ENCODE measurements at places on chromosomes 5 and 9. TPM values are rescaled to one million over a fixed set of nuclear protein-coding genes. Genes with fewer than 3 reads are reported as not detected.
A peak's percentile ranks its signal among the peaks of the same experiment; 100 is the strongest.

DNA sequence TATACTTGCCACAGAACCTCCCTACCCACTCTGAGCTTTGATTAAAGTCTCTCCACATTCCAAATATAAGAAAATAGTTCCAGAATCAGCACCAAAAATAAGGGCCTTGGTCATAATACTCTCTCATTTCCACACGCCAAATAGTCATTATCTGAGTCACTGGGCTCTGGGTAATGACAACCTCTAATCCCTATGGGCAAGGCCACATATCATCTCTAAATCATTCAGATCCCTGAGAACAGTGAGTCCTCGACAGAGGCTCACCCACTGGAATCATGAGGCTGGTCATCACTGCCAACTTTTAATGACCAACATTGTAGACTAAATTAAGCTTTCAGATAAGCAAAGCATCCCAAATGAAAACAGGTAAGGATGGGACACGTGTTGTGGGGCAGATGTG is 28.1 kb downstream of the FAM114A2 start:
- no peak for DNase-seq

GRCh38 chr5:135441919-135442318 is 5.2 kb downstream of the DCANP1 start:
- DNase-seq = no peak

Gene C1QTNF3
- total RNA-seq = 38.4 TPM

GRCh38 chr9:82404881-82405280 is 416.3 kb downstream of the SPATA31D1 start:
- no peak for DNase-seq

Gene PRR16
- total RNA-seq = 3.6 TPM

GRCh38 chr5:112752335-112752734 is 14.7 kb downstream of the APC start:
- no peak for DNase-seq

- DNase-seq = no peak
These were observed 106.7 kb downstream of the NXNL2 start for GRCh38 chr9:88641456-88642240.

DNA sequence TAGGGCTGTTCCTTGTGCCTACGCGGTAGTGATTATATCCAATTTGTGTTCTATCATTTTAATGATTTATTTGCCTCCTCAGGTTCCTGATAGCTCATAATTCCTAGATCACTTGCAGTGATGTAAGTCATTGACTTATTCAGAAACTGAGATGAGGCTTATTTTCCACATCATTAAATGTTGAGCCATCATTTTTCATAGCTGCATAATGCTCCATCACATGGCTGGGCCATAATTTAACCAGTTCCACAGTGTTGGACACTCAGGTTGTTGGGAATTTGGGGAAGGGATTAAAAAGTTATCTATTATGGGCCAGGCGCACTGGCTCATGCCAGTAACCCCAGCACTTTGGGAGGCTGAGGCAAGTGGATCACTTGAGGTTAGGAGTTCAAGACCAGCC is 35.8 kb upstream of the HMCN2 start:
- no peak for DNase-seq

Gene C5orf47
- total RNA-seq = not detected

DNA sequence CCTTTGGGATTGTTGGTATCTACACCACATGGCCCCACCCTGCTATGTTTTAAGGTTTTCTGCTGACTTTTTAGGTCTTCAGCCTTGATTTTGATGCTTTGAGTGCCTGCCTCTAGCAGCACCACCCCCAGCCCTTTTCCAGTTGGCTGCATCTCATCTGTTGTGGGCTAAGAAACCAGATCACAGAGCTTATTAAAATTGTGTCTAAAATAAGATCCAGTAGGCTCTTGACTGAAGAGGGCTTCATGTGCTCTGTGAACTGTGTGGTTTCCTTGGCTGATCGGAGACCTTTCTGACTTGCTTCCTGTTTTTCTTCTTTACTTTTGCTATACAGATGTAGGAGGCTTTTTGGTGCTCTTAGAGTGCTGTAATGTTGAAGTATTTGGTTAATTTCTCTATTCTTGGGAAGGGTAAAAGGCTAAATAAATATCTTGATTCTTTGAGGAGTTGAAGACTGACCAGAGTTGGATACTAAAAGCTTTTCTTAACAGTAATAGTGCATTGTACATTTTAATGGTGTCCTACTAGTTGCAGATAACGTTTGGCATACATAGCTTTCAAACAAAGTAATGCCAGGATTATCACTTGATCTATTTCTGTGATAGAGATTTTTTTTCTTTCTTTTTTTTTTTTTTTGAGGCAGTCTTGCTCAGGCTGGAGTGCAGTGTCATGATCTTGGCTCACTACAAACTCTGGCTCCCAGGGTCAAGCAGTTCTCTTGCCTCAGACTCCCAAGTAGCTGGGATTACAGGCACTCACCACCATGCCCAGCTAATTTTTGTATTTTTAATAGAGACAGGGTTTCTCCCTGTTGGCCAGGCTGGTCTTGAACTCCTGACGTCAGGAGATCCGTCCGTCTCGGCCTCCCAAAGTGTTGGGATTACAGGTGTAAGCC is 4.5 kb downstream of the UBE2D2 start:
- DNase-seq = no peak

Gene TPPP
- 6.9 TPM for total RNA-seq

DNA sequence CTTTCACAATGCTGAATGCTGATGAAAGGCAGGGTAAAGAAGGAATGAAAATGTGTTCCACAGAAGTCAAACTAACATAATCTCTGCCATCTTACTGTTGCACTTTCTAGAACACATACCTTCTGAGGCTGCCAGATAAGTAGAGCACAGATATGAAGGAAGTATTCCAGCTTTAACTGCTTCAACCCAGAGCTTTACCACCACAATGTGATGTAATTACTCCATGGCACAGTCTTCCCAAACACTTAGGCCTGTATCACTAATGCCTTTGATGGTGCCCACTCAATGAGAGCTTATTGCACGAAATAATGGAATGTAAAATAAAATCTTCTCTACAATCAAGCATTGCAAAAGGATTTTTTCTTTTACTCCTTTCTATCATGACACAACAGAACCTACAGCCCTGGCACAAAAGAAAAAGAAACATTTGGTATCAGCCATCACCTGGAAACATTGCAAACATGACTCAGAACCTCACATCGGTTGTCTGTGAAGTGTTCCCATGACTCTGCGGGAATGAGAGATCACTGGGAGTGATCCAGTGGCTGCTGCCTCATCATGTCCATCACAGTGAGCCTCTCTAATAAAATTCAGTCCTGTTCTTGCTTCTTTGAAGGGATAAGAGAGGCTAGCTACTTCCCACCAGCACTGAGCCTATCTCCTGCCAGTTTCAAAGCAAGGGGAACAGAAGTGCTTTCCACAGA is 385.8 kb downstream of the EFNA5 start:
- no peak for DNase-seq

DNA sequence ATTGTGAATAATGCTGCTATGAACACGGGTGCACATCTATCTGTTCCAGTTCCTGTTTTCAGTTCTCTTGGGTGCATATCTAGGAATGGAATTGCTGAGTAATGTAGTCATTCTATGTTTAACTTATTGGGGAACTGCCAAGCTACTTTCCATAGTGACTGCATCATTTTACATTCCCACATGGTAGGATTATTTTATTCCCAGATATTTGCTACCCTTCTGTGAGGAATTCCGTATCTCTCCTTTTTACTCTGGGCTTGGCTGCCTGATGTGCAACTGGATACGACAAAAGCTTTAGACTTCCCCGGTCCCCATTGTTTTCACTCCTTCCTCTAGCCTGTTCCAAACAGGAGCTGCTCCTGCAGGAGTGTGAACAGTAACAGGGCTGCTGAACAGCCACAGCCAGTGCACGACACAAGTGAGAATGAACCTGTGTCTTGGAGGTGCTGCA is 7.2 kb downstream of the TAS2R1 start:
- DNase-seq = peak; percentile 51

- DNase-seq = no peak
These were observed 39.6 kb downstream of the ZNF608 start for GRCh38 chr5:124706729-124707361.

DNA sequence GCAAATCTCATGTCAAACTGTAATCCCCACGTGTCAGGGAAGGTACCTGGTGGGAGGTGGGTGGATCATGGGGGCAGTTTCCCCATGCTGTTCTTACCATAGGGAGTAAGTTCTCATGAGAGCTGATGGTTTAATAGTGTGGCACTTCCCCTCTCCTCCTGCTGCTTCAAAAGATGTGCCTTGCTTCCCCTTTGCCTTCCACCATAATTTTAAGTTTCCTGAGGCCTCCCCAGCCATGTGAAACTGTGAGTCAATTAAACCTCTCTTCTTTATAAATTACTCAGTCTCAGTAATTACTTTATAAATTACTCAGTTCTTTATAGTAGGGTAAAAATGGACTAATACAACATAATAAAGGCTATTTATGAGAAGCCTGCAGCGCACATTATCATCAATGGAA is 7.1 kb upstream of the CNTRL start:
- no peak for DNase-seq

DNA sequence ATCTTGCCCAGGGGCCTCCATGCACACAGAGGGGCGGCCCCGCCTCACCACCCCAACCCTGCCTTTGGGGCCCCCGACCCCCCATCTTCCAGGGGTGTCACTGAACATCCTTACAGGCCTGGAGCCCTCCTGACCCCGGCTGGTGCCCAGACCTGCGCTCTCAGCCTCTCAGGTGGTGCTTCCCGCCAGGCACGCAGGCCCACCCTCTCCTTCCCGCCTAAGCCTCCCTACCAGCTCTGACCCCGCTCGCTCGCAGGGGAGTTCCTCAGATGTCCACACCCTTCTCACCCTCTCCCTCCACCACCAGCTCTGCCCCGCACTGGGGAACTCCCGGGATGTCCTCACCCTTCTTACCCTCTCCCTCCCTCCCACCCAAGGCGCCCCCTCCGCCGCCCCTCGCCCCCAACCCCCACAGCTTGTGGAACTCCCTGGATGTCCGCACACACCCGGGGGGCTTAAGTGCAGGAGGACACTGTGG is 12.3 kb upstream of the QRFP start:
- DNase-seq = no peak

DNA sequence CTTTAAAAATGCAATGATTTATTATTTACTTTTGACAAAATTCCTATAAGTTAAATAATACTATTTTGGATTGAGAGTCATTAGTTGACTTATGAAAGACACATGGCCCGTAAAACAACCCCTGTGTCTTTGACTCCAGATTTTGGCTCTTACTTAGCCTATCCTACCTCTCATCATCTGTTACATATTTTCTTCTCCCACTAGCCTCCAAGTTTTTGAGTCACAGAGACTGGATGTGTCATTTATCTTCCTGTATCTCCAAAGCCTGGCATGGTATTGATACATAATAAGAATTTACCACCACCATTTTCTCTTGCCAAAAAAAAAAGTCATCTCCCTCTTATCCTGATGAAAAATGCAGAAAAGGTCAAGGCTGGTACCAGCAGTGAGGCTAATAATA is 99.9 kb downstream of the GABRB2 start:
- DNase-seq = no peak

DNA sequence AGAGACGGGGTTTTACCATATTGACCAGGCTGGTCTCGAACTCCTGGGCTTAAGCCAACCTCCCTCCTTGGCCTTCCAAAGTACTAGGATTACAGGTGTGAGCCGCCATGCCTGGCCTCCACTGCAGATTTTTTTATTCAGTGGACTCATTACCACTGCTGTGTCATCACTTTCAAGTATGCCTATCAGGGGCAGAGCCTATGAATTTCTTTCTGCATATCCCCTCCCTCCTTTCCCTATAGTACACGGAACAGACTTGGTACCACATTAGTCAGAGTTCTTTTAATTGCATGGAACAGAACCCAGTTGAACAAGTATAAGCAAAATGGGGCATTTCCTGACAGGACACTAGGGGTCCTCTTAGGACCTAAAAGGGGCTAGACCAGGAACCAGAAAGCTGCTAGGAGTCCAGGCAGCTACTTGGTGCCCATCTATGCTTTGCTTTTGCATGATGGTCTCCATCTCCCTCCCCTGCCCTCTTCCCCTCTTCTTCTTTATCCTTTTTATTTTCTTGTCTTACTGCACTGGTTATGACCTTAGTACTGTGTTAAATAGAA is 5.8 kb downstream of the BSPRY start:
- no peak for DNase-seq

GRCh38 chr9:76987594-76988200 is 31.8 kb upstream of the FOXB2 start:
- DNase-seq = peak; percentile 16

Gene DMRTA1
- 2.3 TPM for total RNA-seq

DNA sequence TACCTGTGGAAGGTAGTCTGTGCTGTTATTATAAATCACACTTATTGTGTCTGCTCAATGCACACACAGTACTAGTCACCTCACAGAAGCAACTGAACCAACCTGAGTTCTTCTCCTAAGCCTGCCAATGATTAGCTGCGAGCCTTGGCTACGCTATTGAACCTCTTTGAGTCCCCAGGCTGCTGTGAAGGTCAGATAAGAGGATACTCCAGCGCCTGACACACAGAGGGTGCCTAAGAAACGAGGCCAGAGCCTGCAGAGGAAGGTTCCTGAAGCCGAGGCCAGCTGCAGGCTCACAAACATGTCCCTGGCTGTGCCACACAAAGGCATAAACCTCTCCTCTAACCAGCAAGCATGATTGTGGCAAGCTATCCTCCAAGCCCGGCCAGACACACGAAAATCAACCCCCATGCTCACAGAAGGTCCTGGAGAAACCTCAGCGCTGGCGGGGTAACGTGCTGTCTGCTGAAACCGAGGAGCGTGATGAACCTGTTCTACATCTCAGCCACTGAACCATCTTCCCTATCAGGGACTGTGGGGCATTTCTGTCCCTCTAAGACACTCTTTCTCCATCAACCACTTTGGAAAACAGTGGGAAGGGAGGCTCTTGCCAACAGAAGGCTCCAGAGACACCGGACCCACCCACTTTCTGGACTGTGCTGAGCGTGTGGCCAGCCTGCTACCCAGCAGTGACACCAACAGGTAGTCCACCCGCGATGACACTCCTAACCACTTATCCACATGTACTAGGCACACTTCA is 53.2 kb upstream of the SLC25A51 start:
- no peak for DNase-seq

- no peak for DNase-seq
These were observed 5.3 kb upstream of the TXN start for GRCh38 chr9:110261632-110262031.

DNA sequence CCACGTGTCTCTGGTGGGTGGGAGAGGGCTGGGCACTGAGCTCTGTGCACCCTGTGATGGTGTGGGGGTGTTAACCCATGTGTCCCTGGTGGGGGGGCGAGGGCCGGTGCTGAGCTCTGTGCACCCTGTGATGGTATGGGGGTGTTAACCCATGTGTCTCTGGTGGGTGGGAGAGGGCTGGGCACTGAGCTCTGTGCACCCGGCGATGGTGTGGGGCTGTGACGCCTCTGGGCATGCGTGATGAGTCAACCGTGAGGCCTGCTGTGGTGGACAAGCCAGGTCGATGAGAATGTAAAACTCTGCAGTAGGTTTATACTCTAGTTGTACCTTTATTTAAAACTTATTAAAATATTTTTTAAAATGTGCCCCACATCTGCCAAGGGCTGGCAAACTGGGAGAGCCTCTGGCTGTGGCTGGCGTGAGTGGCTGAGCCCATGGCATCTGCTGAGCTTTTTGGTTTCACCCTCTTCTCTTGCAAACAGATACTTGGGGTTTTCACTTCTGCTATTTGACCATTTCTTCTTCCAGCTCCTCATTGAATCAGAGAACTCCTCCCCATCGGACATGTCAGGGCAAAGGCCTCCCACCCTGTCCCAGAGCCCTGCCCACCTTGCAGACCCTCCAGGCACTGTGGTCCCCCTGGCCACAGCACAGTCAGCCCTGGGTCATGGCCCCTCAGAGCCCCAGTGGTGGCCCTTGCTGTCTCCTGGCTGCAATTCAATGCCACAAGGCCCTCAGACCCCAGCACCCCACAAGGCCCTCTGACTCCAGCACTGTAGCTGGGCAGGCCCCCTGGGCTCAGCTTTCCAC is 18.5 kb upstream of the EXOC3 start:
- DNase-seq = no peak

Gene BARHL1
- not detected for total RNA-seq

GRCh38 chr5:123756318-123756665 is 244.3 kb downstream of the CSNK1G3 start:
- DNase-seq = no peak

Measured in kidney (tissue), 22 donors.